ENCODE measurements at places on chromosomes 12 and 14.

- DNase-seq: no peak
Observed at GRCh38 chr12:92488735-92489134, 214.1 kb upstream of the PLEKHG7 start.

GRCh38 chr14:58560208-58560607 lies 77.6 kb upstream of the DACT1 start:
- DNase-seq: no peak

DNA sequence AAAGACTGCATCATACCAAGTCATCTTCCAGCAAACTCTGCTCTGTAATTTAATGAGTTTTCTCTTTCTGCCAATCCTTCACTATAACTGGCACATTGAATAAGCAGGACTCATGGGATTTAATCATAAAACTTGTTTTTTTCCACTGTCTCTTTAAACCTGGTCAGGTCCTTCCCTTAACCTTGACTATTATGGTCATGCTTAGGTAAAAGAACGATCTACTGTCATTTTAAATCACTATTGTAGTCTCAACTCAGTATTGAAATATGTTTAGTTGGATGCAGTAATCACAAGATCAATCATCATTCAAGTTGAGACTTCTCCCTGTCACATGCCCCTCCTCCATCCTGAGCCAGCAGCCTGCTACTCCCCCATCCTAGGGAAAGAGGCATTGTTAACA lies 56.1 kb downstream of the SLC35F4 start:
- DNase-seq: no peak

DNA sequence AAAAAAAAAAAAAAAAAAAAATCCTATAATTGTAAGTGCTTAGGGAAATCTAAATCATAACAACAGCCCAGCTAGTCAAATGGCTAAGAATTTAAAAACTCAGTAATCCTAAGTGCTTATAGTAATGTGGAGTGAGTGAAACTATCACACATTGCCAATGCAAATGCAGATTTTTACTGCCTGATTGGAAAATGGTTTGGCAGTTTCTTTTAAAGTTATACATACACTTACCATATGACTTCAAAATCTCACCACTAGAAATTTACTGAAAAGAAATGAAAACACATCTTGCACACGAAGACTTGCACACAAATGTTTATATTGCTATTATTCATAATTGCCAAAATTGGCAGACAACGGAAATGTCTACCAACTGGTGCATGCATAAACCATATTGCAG lies 51.3 kb upstream of the STXBP6 start:
- no peak for DNase-seq

DNA sequence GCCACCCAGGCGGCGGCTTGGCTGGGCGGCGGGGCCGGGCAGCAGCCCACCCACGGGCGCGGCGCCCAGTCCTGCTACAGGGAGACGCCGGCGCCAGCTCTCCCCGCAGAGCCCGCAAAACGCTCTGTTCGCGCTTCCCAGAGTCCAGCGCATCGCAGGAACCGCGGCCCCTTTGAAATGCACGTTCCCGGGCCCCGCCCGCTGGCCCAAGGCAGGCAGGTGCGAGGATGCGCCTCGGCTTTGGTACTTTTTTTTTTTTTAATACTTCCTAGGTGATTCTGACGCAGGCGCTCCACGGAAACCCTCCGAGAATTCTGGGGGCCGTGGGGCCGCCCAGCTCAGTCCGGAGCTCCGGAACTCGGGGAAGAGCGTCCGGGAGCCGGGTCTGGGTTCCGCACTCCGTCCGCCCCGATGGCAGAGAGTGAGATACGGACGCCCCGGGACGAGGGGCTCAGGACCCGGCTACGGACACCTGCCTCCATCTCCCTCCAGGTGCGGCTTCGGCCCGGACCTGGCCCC lies 483 bp downstream of the POC1B start:
- DNase-seq: no peak

GRCh38 chr14:95660651-95661515 lies 25.3 kb upstream of the TCL1B start:
- DNase-seq: no peak

DNA sequence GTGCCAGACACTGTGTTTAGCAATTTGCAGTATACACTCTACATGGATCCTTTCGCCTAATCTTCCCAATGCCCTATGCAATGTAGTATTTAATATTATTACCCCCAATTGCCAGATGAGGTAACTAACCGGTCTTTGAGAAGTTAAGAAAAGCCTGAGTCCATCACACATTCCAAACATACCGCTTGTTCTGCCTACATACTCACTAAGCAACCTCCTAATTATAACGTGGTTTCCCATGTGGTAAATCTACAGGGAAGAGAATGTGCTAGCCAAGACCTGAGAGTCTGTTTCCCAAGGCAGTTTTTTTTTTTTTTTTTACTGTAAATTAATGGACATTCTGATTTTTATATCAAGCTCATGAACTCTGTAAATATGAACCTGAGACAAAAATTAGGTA lies 37.2 kb downstream of the ATP2B1 start:
- no peak for DNase-seq

DNA sequence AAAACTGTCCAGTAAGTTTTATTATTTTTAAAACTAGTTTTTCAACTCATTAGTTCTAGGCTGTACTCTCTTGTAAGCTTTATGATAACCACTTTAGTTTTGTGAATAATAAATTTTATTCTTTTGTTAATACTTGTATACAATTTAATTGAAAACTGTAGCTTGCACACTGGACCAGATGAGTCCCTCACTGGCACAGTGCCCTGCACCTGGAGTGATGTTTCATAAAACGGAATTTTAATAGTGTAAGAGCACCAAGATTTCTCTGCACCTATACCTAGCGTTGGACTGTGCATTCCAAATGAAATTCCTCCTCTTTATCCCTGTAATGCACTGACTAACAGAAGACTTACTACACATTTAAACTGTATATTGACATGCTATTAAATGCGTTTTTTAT lies 80.8 kb downstream of the PRIMA1 start:
- no peak for DNase-seq

DNA sequence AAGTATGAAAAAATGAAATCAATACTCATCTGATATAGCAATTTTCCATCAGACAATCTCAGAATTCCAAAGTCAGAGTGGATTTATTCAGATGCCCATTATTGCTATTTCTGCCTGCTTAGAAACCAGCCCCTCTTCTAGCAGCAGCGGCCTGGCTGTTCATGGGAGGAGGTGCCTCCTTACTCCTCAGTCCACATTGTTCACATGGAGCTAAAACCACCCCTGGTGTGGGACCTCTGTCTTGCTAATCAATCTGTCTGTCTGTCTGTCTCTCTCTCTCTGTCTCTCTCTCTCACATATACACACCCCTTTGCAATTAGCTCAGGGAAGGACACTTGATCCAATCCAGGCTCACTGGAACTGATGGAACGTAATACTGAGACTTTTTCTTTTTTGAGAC lies 176.1 kb downstream of the APAF1 start:
- DNase-seq: no peak

- DNase-seq: no peak
Observed at GRCh38 chr14:21384494-21384851, 654 bp upstream of the SUPT16H start.

DNA sequence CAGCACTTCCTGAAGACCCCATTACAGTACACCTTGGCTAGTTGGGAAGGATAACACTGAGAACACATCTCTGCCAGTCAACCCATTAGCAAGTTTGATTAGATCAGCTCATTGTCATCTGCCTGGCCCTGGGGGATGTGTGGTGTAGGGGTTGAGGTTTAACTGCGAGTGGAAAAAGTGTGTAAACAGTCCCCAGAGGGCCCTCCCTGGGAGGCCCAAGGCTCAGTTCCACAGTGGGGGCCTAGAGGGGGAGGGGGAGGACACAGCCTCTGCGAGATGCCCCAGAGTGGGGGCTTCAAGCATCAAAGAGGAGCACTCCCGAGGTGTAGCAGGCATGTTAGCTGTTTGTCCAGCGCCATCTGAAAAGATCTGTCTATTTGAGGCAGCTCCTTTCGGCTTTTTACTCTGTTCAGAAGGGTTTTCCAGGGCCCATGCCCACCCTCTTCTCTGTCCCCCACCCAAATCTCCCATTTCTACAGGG lies 344 bp downstream of the LPAR5 start:
- no peak for DNase-seq

- no peak for DNase-seq
Observed at GRCh38 chr12:23236066-23236780, 611.3 kb downstream of the ETNK1 start.

DNA sequence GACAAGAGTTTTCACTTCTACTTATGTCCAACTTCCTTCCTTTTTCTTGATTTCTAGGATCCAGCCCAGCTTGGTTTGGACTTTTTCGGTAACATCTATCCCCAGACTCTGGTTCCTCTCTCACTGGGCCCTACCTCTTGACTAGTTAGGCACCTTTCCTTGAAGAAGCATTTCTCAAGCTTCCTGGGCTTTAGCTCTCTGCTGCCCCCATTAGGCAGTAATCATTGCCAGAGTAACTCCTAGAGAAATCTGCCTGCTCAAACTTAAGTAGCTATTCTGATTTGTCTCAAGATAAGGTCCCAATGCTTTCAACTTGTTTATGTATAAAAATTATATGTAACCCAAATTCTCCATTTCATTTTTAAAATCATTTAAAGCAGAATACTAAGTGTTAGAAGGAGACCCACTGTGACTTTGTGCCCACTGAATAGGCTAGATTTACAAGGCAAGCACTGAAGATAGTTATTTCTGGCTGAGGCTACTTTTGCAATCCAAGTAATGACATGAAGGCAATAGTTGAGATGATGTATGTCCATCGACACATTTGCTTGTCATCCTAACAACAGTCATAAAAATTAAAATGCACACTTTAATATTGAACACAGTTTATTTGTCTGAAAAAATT lies 275.0 kb upstream of the G2E3 start:
- DNase-seq: no peak

GRCh38 chr14:24399447-24399822 lies 632 bp downstream of the NYNRIN start:
- DNase-seq: no peak

All from caudate nucleus (tissue), 63 donors.